ENCODE measurements at places on chromosomes 2 and 18.

DNA sequence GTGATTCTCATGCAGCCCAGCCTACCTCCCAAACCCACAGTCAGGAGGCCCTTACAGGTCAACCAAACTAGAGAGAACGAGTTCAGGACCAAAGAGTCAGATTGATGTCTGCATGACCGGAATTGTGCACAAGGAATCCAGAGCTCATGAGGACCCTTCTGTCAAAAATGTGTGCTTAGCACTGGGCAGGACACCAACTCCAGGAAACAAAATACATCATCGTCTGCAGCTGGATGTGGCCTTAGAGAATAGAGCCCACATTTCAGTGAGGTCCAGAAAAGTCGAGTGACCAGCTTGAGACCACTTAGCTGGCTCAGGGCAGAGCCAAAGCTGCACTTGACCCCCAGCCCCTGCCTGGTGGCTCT lies 3.2 kb downstream of the TNS1 start:
- DNase-seq = no peak

GRCh38 chr2:100603948-100604633 lies 41.3 kb downstream of the PDCL3 start:
- DNase-seq = no peak

- DNase-seq = no peak
These were observed 85.7 kb downstream of the MYCN start for GRCh38 chr2:16025876-16026640.

DNA sequence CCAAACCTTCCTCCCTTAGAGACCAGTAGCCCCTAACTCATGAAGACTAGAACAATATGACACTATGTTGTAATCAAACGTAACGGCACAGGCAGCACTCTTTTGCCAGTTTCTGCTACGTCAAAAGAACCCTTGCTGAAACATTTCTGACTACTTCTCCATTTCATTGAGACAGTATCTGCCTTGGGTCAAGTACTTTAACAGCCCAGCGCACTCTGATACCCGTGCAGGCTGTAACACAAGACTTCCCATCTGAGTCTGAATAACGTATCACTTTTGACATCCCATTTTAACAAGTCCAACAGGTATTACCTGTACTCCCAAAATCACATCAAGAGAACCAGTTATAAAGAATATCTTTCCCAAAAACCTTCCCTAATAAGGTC lies 38.4 kb downstream of the TBC1D8 start:
- no peak for DNase-seq

DNA sequence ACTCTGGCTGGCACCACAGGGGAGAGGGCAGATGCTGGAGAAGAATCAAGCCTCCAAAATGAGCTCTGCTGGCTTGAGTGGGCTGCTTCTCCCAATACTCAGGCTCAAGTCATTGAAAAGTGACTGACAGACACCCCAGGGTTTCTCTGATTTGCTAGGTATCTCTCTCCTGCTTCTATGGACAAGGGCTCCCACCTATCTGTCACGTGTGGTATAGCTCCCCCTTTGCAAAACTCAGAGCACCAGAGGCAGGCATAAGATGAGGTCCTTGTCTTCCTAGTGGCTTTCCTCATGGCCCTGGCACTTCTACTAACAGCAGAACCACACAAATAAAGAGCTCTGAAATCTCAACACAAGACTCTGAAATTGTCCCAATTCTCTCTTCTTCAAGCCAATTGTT lies 105.2 kb downstream of the GALNT14 start:
- no peak for DNase-seq

GRCh38 chr18:76445741-76446232 lies 49.3 kb downstream of the ZNF516 start:
- no peak for DNase-seq

- DNase-seq = no peak
These were observed 30.4 kb downstream of the CYTIP start for GRCh38 chr2:157413326-157414035.

DNA sequence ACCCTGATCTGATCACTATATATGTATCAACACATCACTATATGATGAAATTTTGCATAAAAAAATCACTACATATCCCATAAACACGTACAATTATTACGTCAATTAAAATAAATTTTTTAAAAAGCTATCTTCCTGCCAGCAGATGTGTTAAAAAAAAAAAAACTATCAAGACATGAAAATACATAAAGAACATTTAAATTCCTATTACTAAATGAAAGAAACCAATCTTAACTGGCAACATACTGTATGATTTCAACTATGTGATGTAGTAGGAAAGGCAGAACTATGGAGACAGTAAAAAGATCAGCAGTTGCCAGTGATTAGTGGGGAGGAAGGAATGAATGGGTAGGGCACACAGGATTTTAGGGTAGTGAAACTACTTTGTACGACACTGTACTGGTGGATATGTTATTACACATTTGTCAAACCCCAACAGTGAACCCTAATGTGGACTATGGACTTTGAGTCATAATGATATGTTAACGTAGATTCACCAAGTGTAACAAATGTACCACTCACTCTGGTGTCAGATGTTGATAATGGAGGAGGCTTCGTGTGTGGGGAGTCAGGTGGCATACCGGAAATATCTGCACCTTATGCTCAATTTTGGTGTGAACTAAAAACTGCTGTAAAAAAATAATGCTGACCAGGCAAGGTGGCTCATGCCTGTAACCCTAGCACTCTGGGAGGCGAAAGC lies 27.4 kb downstream of the USP34 start:
- DNase-seq = no peak

DNA sequence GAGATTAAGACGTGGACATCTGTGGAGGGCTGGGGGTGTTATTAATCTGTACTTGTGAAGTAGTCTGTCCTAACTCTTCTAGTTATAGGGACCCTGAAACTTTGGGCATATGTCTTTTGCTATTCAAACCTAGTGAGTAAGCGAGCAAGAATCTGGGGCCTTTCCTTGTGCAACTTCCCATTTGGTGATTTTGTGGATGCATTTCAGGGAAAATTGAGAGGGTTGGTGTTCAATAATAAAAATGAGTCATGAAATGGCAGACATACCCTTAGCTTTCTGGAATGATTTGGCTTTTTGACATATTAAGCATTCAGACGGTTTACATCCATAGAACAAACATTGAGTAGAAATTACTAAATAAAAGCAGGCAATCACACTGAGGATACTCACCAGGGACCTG lies 17.0 kb downstream of the COL4A4 start:
- DNase-seq = no peak

- DNase-seq = no peak
These were observed 166.3 kb upstream of the MC4R start for GRCh38 chr18:60538891-60539290.

DNA sequence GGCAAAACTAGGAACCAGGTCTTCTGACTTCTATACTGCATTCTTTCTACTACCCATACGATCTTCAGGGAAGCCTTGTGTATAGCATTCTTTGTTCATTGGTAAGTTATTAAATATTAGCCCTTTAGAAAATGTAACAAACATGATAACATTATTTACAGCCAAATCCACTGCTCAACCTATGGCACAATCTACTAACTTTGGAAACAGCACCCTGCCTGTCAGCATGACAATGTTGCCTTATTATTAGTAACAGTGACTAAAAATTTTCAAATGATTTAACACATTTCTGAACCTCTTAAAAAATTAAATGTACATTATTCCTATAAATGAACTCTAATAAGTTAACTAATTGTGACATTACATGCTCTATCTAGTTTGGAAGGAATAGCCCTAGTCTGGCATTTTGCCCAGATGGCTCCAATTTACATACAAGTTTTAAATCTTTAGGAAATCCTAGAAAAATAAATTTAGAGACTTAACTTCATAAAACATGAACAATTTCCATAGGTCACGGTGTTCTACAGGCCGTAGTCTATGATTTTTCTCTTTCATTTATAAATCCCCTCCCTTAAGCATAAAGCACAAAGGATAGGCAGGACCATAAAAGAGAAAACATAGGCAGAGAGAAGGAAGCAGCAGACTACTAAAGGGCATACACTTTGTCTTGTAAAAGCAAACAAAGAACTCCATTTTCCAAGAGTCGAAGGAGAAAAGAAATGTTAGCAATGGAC lies 33.7 kb downstream of the YES1 start:
- no peak for DNase-seq

DNA sequence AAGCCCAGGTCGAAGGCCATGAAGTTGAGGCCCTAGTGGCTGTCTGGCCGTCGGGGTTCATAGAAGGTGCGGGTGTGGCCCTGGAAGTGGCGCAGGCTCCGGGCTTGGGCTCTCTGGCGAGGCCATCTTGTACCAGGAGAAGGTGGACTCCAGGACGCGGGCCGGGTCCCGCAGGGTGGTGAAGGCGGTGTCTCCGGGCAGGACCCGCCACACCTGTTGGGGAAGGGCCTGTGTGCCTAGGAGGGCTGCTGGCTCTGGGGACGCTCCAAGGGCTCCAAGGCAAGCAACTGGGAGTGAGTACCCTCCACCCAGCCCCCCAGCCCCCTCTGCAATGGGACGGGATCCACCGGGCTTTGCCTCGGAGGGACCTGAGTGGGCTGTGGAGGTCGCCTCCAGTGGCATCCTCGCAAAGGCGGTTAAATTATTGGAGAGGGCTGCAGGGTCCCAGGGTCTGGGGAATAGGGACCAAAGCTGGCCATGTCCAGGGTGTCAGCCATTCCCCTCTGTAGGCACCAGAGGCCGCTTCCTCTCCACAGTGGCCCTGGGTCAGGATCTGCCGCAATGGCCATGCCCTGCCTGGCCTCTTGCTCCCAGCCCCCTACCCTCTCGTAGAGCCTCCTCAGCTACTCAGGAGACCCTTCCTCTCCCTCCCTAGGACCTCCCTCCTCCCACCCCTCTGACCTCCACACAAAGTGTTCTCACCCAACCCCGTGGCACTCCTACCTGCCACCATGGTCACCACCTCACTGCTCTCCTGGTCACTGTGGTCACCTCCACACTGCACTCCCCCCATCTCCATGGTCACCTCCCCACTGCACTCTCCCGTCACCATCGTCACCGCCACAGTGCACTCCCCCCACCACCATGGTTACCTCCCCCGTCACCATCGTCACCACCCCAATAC lies 10.3 kb downstream of the AQP12A start:
- no peak for DNase-seq

- DNase-seq = no peak
These were observed 116.8 kb upstream of the PKDCC start for GRCh38 chr2:41930807-41931566.

GRCh38 chr18:63262369-63263335 lies 56.9 kb downstream of the BCL2 start:
- no peak for DNase-seq

DNA sequence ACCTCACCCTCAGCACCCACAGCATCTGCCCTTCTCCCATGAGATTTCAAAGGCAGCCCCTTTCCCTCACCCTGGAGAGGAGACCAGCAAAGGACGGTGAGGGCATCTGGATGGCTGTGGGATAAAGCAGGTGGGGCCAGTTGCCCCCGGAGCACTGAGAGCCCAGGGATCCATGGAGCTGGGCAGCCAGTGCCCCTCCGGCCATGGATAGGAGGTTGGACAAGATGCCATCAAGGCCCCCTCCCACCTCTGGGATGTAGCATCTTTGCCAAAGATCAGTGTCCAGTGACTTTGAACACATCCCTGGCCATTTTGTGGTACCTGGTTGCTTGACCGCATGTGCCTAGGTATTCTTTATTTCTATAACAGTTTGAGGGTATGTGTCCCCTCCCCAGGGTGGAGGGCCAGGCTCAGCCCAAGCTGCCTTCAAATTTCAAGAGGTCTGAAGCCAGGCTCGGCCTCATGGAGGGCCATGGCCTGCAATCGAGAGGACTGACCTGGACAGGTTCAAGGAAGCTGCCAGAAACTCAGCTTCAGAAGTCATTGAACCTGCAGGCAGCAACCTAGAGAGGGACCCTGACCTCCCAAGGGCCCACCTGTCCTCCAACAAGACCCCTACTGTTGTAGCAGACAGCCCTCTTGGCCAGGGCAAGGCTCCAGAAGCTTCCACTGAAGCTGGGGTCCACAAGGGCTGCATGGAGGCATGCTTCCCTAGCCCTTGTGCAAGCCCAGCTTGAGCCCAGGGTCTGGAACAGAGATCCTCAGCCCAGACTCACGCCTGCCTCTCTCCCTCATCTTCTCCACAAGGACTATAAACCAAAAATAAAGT lies 55.5 kb upstream of the BIN1 start:
- no peak for DNase-seq

GRCh38 chr2:17231394-17231965 lies 286.8 kb downstream of the RAD51AP2 start:
- no peak for DNase-seq

- no peak for DNase-seq
These were observed 13.5 kb upstream of the IL1RL1 start for GRCh38 chr2:102297891-102298290.

- DNase-seq = no peak
These were observed 30.6 kb upstream of the EPC2 start for GRCh38 chr2:148614014-148614321.

GRCh38 chr18:13485182-13485581 lies 241.2 kb downstream of the FAM210A start:
- no peak for DNase-seq

DNA sequence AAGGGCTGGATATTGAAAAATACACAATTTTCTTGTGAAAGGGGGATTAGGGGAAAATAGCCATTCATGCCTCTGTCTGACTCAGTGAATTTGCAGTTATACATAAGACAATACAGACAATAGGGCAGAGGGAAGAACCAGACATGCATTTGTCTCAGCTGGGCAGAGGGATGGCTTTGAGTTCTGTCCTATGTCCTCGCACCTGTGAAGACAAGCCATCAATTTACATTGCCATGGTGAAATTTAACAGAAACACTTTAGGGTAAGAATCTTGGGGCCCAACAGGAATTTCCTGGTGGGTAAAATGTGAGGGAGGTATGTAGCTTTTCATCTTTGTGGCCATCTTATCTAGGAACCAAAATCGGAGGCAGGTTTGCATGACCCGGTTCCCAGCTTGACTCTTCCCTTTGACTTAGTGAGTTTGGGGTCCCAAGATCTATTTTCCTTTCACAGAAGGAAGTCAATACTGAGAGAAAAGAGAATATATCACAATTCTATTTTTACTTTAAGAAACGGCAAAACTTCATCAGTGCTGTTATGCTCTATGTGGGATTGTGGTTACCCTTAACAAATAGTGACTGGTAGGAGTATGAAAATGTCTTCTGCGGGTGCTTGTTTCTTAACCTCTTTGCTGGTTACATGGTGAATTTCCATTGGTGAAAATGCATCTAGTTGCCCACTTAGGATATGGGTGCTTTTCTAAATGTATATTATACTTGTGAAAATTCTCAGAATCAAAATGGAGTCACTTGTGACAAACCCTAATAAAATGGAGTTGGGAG lies 221.8 kb downstream of the SPP2 start:
- DNase-seq = no peak

DNA sequence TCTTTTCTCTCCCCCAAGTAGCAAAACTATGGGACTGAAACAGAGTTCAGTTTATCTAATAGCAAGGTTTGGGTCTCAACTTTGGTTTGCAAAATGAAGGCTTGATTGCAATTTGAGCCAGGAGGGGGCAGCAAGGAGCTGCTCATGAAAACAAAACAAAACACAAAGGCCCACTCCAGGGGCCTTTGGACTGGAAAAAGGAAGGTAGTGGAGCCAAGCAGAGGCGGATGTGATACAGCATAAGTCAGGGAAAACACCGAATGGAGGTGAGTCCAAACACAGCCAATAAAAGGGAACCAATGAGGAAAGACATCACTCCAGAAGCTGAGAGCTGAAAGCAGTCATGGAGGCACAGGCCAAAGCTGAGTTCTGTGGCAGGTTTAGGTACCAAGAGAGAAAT lies 799.7 kb upstream of the ACVR2A start:
- DNase-seq = peak; percentile 55

- no peak for DNase-seq
These were observed 392.7 kb upstream of the ST6GAL2 start for GRCh38 chr2:107278672-107279071.

All from colonic mucosa (tissue), 4 donors.